ENCODE measurements at places on chromosomes 4 and X. TPM values are rescaled to one million over a fixed set of nuclear protein-coding genes. Genes with fewer than 3 reads are reported as not detected.

GRCh38 chr4:89957046-89957926 is 62.6 kb downstream of the MMRN1 start:
- H3K27me3 ChIP-seq, result no peaks in the 10 kb centered on the region
- H3K4me3 ChIP-seq, result no peak overlapping the region
- DNase-seq, result no peak
- H3K36me3 ChIP-seq, result no peaks in the 10 kb centered on the region
- no peak overlapping the region for H3K27ac ChIP-seq

DNA sequence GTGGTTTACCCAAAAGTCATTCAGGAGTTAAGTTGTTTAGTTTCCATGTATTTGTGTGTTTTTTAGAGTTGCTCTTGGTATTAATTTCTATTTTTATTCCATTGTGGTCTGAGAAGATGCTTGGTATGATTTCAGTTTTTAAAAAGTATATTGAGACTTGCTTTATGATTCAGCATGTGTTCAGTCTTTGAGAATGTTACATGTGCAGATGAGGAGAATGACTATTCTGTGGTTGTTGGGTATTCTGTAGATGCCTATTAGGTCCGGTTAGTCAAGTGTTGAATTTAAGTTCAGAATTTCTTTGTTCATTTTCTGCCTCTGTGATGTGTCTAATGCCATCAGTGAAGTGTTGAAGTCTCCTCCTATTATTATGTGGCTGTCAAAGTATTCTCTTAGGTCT is 249.4 kb downstream of the ARHGAP10 start:
- no peaks in the 10 kb centered on the region for H3K27me3 ChIP-seq
- H3K27ac ChIP-seq, result no peak overlapping the region
- no peaks in the 10 kb centered on the region for H3K36me3 ChIP-seq

GRCh38 chr4:152534541-152535359 is 1.1 kb downstream of the FBXW7 start:
- H3K4me3 ChIP-seq, result peak overlapping the region; percentile 97
- H3K36me3 ChIP-seq, result no peaks in the 10 kb centered on the region
- H3K4me1 ChIP-seq, result peaks cover 55% of the 10 kb centered on the region
- DNase-seq, result no peak
- H3K27me3 ChIP-seq, result no peaks in the 10 kb centered on the region

GRCh38 chr4:154254999-154255398 is 236.6 kb downstream of the DCHS2 start:
- no peak overlapping the region for H3K27ac ChIP-seq
- no peak for DNase-seq
- H3K4me1 ChIP-seq, result no peaks in the 10 kb centered on the region
- H3K27me3 ChIP-seq, result no peaks in the 10 kb centered on the region
- no peak overlapping the region for H3K4me3 ChIP-seq
- no peaks in the 10 kb centered on the region for H3K36me3 ChIP-seq

DNA sequence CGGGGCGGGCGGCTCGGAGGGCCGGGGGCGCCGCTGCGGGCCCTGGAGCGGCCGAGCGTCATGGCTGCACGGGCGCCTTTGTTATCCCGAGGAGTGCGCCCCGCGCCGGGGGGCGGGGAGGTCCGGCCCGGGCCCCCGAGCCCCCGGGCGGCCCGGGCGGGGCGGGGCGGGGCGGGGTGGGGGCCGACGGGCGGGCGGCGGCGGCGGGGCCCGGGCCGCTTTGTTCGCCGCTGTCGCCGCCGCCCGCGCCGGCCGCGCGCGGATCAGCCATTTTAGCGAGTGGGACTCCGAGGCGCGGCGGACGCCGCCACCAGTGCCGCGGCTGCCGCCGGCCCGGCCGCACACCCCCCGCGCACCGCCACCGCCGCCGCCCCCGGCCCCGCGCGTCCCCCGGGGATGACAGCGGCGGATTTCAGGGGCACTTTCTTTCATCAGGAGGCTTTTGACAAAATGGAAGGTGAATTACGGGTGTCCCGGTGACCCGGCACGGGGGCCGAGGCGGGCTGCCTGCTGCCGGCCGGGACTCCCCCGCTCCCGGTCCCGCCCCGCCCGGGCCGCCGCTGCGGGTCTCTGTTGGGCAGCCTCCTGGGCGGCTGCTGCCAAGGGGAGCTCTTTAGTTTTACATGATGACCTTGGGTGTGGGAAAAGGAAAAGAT is 1.2 kb downstream of the HMGB3 start:
- H3K27me3 ChIP-seq, result no peaks in the 10 kb centered on the region
- peak overlapping the region; percentile 38 for H3K4me3 ChIP-seq
- H3K4me1 ChIP-seq, result no peaks in the 10 kb centered on the region
- no peaks in the 10 kb centered on the region for H3K36me3 ChIP-seq

DNA sequence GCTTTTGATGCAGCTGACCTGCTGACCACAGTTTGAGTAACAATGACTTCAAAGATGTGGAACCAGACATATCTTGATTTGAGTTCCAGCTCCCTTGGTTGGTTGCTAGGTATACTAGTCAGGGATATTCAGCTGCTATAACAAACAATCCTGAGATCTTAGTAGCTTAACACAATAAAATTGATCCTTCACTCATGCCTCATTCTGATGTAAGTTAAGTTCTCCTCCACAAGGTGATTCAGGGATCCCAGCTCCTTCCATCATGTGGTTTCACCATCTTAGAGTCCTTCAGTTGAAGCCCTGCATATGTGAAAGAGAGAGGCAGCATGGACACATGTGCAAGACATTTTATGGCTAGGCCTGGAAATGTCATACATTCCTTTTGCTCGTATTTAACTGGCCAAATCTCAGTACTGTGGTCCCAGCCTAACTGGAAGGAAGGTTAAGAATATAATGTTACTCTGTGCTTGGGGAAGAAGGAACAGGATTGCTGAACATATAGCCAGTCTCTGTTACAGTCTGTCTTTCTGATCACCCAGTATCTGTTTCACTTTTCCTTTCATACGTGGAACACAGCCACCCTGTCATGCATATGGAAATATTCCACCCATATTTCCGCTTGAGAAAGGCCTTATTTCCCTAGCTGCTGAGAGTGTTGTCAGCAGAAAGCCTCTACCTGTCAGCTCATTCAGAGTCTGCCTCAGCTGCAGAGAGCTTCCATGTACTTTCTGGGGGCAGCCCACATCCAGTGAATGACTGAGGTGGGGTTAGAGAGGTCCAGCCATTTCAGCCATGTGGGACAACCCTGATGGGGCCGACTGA is 7.1 kb downstream of the SMIM9 start:
- H3K36me3 ChIP-seq, result no peaks in the 10 kb centered on the region
- H3K27ac ChIP-seq, result no peak overlapping the region
- DNase-seq, result no peak
- H3K27me3 ChIP-seq, result no peaks in the 10 kb centered on the region
- no peaks in the 10 kb centered on the region for H3K4me1 ChIP-seq

Gene RNF128
- total RNA-seq, result 0.78 TPM

DNA sequence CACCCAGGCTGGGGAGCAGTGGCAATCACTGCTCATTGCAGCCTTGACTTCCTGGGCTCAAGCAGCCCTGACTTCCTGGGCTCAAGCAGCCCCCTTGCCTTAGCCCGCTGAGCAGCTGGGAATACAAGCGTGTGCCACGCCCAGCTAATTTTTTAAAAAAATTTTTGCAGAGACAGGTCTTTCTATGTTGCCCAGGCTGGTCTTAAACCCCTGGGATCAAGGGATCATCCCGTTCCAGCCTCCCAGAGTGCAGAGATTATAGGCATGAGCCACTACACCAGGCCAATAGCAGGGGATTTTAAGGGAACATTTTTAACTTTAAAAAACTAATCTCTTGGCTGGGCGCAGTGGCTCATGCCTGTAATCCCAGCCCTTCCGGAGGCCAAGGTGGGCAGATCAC is 5.3 kb upstream of the SLC34A2 start:
- no peaks in the 10 kb centered on the region for H3K27me3 ChIP-seq
- no peak overlapping the region for H3K27ac ChIP-seq
- H3K4me3 ChIP-seq, result no peak overlapping the region
- H3K4me1 ChIP-seq, result peaks cover 6% of the 10 kb centered on the region
- DNase-seq, result no peak

DNA sequence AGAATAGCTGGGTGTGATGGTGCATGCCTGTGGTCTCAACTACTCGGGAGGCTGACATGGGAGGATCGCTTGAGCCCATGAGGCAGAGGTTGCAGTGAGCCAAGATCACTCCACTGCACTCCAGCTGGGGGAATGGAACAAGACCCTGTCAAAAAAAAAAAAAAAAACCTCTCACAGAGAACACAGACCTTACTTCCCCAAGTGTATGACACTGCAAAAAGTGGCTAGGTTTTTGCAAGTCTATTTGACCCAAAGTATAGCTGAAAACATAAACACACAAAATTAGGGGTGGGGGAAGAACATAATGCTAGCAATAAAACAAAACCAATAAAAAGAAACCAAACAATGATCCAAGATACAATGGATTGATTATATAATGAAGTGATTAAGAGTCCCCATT is 6.7 kb downstream of the LAMP2 start:
- DNase-seq, result no peak
- no peak overlapping the region for H3K4me3 ChIP-seq
- no peaks in the 10 kb centered on the region for H3K36me3 ChIP-seq
- H3K27ac ChIP-seq, result no peak overlapping the region

DNA sequence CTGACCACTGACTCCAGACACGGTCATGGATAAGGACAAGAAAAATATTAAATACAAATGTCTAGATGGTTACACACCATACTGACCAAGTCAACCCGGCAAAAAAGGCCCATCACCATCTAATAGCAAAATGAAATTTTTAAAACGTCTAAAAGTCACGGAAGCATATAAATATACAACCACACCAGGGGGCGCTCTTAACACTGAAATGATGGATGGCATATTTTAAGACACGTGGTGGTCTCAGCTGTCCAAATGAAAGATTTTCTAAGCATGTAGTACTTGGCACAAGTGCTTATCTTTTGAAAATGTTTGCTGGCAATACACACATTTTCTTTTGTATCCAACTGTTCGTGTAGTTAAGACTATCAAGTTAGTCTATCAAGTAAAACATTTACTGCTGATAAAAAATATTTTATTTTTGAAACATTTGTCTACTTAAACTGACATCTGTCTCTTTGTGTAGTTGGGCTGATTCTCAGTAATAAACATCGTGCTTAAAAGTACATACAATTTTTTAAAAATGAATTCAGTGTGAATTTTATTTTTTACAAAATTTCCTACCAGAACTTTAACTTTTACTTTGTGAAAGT is 64.6 kb downstream of the COX7B2 start:
- H3K27ac ChIP-seq, result no peak overlapping the region
- no peaks in the 10 kb centered on the region for H3K27me3 ChIP-seq
- H3K4me1 ChIP-seq, result no peaks in the 10 kb centered on the region
- H3K36me3 ChIP-seq, result no peaks in the 10 kb centered on the region

- no peaks in the 10 kb centered on the region for H3K27me3 ChIP-seq
- DNase-seq, result no peak
- H3K27ac ChIP-seq, result no peak overlapping the region
- no peak overlapping the region for H3K4me3 ChIP-seq
- H3K36me3 ChIP-seq, result no peaks in the 10 kb centered on the region
- no peaks in the 10 kb centered on the region for H3K4me1 ChIP-seq
Observed at GRCh38 chr4:48025005-48025404, 8.4 kb downstream of the NIPAL1 start.

DNA sequence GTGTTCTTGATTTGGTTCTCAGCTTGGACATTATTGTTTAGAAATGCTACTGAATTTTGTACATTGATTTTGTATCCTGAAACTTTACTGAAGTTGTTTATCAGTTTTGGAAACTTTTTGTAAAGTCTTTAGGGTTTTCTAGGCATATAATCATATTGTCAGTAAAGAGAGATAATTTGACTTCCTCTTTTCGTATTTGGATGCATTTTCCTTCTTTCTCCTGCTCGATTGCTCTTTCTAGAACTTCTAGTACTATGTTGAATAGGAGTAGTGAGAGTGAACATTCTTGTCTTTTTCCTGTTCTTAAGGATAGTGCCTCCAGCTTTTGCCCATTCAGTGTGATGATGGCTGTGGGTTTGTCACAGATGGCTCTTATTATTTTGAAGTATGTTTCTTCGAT is 24.1 kb downstream of the TMPRSS11A start:
- no peaks in the 10 kb centered on the region for H3K27me3 ChIP-seq
- no peaks in the 10 kb centered on the region for H3K4me1 ChIP-seq
- no peak for DNase-seq
- H3K4me3 ChIP-seq, result no peak overlapping the region
- no peak overlapping the region for H3K27ac ChIP-seq

GRCh38 chr4:133320576-133321170 is 171.6 kb downstream of the PCDH10 start:
- DNase-seq, result no peak
- H3K27ac ChIP-seq, result no peak overlapping the region
- no peaks in the 10 kb centered on the region for H3K27me3 ChIP-seq
- H3K4me1 ChIP-seq, result no peaks in the 10 kb centered on the region
- no peaks in the 10 kb centered on the region for H3K36me3 ChIP-seq

- H3K4me3 ChIP-seq, result no peak overlapping the region
- no peaks in the 10 kb centered on the region for H3K4me1 ChIP-seq
- H3K27me3 ChIP-seq, result no peaks in the 10 kb centered on the region
- no peak for DNase-seq
Observed at GRCh38 chrX:39734174-39734776, 363.5 kb downstream of the BCOR start.

- H3K27me3 ChIP-seq, result no peaks in the 10 kb centered on the region
- H3K4me3 ChIP-seq, result no peak overlapping the region
- H3K27ac ChIP-seq, result no peak overlapping the region
- no peaks in the 10 kb centered on the region for H3K4me1 ChIP-seq
- no peaks in the 10 kb centered on the region for H3K36me3 ChIP-seq
- DNase-seq, result no peak
Observed at GRCh38 chrX:133634416-133634815, 219.1 kb upstream of the GPC4 start.

- no peak overlapping the region for H3K27ac ChIP-seq
- H3K27me3 ChIP-seq, result no peaks in the 10 kb centered on the region
- no peak for DNase-seq
Observed at GRCh38 chrX:1323315-1323714, 13.3 kb upstream of the IL3RA start.

- H3K27me3 ChIP-seq, result no peaks in the 10 kb centered on the region
- H3K4me1 ChIP-seq, result no peaks in the 10 kb centered on the region
- H3K36me3 ChIP-seq, result no peaks in the 10 kb centered on the region
Observed at GRCh38 chrX:110665223-110666002, 130.2 kb downstream of the CHRDL1 start.

GRCh38 chr4:42425146-42426065 is 28.1 kb downstream of the SHISA3 start:
- peaks cover 17% of the 10 kb centered on the region for H3K36me3 ChIP-seq
- DNase-seq, result no peak
- H3K4me3 ChIP-seq, result no peak overlapping the region
- H3K27me3 ChIP-seq, result no peaks in the 10 kb centered on the region
- no peaks in the 10 kb centered on the region for H3K4me1 ChIP-seq
- no peak overlapping the region for H3K27ac ChIP-seq

Gene GABRE
- 16.2 TPM for total RNA-seq

- no peak for DNase-seq
- no peaks in the 10 kb centered on the region for H3K36me3 ChIP-seq
- no peaks in the 10 kb centered on the region for H3K27me3 ChIP-seq
- H3K4me3 ChIP-seq, result no peak overlapping the region
- no peak overlapping the region for H3K27ac ChIP-seq
Observed at GRCh38 chr4:186416451-186417060, 138.8 kb downstream of the MTNR1A start.

DNA sequence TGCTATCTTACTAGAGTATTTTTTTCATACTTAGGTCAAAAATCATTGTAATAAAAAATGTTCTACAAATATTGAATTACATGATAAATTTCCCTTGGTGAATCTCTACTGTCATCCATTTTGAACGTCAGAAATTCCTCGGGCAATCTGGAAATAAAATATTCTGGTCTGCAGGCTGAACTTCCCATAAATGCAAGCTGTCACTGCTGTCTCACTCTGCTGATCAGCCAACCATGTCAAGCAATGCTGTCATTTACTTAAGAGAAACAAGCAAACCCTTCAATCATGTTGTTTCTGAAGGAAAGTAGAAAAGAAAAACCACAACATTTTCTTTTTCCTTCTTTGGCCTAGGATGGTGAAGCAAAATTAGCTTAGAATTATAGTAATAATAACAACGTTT is 514.2 kb upstream of the GALNT7 start:
- no peak for DNase-seq
- H3K27ac ChIP-seq, result no peak overlapping the region
- no peak overlapping the region for H3K4me3 ChIP-seq
- no peaks in the 10 kb centered on the region for H3K4me1 ChIP-seq

Gene C4orf50
- total RNA-seq, result not detected

Data from right atrium auricular region (tissue), 2 donors.